Bronchial epithelial cell (primary cell): ENCODE measurements at places on chromosomes 4 and X.

DNA sequence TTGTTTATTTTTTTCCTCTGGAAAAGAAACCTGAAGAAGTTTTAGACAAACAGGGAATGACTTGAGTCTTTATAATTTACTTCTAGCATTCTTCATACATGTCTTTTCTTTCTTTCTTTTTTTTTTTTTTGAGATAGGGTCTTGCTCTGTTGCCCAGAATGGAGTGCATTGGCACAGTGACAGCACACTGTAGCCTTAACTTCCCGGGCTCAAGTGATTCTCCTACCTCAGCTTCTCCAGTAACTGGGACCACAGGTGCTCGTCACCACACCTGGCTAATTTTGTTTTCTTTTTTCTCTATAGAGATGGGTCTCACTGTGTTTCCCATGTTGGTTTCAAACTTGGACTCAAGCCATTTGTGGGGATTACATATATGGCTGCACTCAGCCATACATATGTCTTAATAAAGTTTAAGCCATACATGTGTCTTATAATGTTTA lies 71.8 kb downstream of the RAPGEF2 start:
- DNase-seq: no peak

GRCh38 chrX:17032351-17032750 lies 85.9 kb downstream of the REPS2 start:
- DNase-seq: peak; percentile 75

- no peak for DNase-seq
Measured at GRCh38 chr4:184958127-184958922, 60.0 kb upstream of the HELT start.

GRCh38 chrX:153900831-153901752 lies 3.4 kb upstream of the AVPR2 start:
- DNase-seq: peak; percentile 70

- no peak for DNase-seq
Measured at GRCh38 chr4:122906859-122907305, 15.5 kb downstream of the NUDT6 start.

GRCh38 chrX:24020306-24020876 lies 6.6 kb downstream of the KLHL15 start:
- DNase-seq: peak; percentile 4

GRCh38 chr4:171779301-171779700 lies 33.9 kb upstream of the GALNTL6 start:
- no peak for DNase-seq

DNA sequence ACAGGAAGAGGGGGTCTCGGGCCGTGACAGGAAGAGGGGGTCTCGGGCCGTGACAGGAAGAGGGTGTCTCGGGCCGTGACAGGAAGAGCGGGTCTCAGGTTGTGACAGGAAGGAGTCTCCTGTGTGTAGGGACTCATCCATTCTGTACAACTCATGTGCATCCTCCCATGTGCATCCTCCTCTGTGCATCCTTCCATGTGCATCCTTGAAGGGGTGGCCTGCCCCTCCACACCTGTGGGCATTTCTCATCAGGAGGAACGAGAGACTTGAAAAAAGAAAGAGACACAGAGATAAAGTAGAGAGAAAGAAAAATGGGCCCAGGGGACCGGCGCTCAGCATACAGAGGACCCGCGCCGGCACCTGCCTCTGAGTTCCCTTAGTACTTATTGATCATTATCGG lies 30.2 kb upstream of the PLCXD1 start:
- DNase-seq: no peak

- no peak for DNase-seq
Measured at GRCh38 chr4:7298619-7299009, 106.3 kb downstream of the SORCS2 start.

DNA sequence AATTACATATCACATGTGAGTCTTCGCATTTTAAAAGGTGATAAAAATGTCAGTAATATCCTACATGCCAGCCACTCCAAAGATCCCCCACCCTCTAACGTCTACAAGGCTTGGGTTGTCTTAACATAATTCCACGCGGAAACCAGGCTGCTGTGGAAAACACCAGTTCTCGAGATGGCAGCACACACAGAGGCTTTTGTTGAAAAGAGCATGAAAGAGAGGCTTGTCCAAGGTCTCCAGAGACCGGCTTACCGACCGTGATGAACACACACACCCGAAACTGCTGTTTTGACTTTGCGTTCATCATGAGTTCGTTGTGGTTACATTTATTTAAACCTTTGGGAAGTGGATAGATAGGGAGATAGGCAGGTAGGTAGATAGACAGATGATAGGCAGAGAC lies 87.9 kb downstream of the CRLF2 start:
- DNase-seq: no peak

DNA sequence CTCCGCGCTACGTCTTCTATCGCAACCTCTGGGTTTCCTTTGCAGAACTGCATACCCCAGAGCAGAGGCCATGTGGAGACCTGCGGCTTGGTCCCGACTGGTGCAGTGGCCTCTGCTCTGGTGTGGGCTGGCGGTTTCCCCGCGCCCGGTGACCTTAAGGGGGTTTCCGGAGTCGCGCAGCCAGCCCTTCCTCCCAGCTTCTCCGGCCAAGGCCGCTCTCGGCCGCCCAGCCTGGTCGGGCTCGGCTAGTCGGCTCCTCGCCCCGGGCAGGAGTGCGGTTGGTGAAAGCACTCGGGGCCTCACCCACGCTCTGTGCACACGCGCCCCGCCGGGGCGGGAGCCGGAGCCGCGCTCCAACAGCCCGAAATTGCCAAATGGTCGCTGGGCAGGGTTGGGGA lies 84.9 kb downstream of the BCOR start:
- no peak for DNase-seq

DNA sequence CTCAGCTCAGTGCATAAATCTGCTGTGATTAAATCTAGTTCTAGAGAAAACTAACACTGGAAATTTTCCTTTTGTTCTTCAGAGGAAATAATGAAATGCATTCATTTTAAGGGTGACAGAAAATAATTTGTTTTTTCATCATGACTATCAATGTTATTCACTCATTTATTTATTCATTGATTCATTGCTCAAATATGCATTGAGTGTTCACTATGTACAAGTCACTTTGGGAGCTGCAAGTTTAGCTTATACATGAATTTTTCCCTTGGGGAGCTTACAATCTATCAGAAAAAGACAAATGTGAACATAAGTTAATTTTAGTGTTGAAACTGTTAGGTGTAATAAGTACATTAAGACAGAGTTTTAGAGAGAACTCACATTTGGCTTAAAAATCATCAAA lies 897.8 kb downstream of the CENPC start:
- peak; percentile 36 for DNase-seq

DNA sequence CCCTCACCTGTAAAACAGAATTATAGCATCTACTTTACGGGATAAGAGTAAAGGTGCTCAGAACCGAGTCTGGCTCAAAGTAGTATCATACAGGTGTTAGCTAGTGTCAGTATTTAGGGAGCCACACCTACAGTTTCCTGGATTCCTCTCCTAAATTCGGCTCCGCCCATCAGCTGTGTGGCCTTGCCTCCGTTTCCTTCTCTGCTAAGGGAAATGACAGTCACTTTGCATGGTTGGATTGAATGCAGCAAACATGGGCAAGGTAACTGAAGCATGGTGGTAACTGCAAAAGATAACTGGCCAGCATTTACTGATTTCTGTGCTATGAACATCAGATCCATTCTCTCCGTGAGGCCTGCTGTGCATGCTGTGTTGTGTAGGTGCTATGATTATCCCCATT lies 2.8 kb downstream of the PPP1R3F start:
- no peak for DNase-seq

DNA sequence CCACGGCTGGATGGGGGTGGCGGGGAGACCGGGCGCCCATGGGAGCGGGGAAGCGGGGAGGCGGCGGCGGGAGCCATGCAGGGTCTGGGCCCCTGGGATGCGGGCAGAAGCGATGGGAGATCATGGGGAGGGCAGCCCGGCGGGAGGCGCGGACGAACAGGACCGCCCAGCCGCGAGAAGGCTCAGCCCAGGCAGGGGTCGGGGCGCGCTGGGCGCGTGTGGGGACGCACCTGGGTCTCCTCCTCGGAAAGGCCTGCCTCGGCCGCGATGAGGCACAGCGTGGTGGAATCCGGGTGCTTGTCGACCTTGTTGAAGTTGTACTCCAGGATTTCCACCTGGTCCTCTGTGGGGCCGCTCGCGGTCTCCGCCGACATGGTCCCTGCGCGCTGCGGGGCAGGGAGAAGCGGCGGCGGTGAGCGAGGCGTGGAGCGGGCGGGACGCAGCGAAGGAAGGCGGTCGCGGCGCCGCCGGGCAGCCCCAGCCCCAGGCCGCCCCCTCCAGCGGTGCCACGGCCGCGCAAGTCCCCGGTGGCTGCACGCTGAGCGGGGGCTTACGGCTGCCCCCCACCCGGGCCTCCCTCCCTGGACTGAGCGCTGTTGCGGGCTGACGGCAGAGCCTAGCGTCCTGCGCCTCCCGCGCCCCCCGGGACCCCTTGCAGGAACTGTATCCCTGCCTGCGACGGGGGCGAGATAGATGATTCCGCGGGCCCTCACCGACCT lies 25.3 kb downstream of the HOPX start:
- no peak for DNase-seq

- DNase-seq: no peak
Measured at GRCh38 chr4:171281359-171281758, 531.8 kb upstream of the GALNTL6 start.

- peak; percentile 83 for DNase-seq
Measured at GRCh38 chr4:150867148-150867547, 147.9 kb downstream of the LRBA start.

DNA sequence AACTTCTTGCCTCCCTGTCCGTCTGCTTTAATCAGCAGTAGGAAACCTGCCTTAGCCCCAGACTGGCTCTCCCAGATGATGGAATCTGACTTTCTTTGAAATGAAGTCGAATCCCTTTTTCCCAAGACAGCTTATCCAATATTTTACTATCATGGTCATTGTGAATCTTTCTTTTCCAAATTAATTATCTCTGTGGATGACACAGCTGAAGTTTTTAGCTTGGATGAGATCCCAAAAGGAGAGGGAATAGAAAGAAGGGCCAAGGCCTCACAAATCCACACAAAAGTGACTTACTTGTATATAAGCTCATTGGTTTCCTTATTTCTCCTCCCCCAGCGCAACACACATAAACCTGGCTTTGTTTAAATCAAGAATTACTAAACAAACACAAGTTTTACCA lies 100.6 kb downstream of the RASL11B start:
- no peak for DNase-seq

- DNase-seq: peak; percentile 9
Measured at GRCh38 chrX:119826399-119826959, 26.3 kb downstream of the UPF3B start.

GRCh38 chrX:109952985-109953905 lies 49.7 kb upstream of the TMEM164 start:
- no peak for DNase-seq

- no peak for DNase-seq
Measured at GRCh38 chrX:2550328-2551020, 49.7 kb upstream of the DHRSX start.

GRCh38 chr4:813900-814299 lies 12.0 kb downstream of the CPLX1 start:
- DNase-seq: no peak

DNA sequence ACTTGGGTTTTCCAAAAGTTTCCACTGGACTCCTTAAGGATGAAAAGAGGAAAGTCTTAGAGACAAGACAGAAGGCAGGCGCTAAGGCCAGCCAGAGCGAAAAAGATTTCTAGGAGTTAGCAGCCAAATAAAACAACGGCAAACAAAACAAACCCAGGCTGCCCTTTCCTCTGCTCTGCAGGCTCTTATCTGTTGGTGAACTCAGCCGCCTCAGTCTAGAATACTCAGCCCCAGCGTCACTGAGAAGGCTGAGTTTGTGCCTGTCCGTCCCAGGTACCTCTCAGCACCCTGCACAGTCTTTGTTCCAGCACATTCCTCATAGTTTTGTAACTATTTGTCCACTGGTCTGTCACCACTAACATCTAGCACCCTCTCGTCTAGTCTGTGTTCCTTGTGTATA lies 75.6 kb upstream of the FAM9C start:
- DNase-seq: peak; percentile 57

- DNase-seq: peak; percentile 79
Measured at GRCh38 chr4:20805716-20806115, 105.5 kb downstream of the PACRGL start.

- DNase-seq: peak; percentile 76
Measured at GRCh38 chrX:133660281-133660680, 245.0 kb upstream of the GPC4 start.

GRCh38 chr4:3656416-3657356 lies 109.5 kb upstream of the ADRA2C start:
- DNase-seq: no peak

DNA sequence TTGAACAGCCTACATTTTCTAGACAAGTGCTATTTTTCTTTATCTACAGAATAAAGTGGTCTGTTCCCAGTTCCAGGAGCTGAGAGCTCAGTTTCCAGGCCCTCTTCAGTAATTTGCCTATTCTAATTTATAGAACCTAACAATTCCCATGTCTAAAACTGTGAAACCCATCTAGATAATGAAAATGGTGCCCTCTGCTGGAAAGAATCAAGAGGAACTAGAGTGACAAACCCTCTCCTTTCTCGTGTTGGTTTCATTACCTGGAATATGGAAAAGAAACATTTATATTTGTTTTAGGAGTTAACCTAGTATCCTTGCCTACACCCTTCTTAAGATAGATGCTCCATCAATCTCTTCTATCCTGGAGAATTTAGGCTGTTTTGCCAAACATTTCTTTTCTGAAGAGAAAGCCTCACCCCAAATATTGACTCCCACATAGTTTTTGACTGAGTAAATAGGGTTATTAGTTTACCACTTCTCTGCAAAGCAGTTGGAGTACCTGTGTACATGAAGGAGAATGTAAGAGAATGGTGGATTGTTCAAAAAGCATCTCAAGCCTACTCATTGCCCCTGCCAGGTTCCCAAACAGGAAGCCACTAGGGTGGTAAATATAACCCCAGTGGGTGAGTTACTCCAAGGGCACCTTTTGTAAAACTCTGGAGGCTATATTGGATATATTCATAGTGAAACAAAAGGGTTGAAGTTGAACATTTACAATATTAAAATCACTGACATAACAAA lies 121.6 kb downstream of the RASL11B start:
- peak; percentile 64 for DNase-seq

DNA sequence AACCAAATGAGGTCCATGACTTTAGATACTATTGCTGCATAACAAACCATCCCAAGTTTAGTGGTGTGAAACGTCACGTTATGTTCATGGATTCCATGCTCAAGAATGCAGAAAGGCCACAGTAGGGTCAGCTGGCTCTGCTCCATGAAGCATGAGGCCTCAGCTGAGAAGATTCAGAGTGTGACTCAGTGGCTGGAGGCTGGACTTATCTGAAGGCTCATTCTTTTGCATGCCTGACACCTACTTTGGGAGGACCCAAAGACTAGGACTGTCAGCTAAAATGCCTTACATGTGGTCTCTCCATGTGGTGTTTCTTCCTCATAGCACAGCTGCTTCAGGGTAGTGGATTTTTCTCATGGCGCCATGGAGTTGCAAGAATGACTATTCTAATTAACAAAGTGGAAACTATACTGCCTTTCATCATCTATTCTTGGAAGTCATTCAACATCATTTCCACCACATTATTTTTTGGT lies 11.5 kb upstream of the CCDC149 start:
- peak; percentile 42 for DNase-seq

GRCh38 chr4:54032558-54033135 lies 31.8 kb downstream of the CHIC2 start:
- DNase-seq: no peak

- peak; percentile 5 for DNase-seq
Measured at GRCh38 chr4:106773076-106773905, 262.8 kb downstream of the DKK2 start.
